RWPE2 (cell line): ENCODE measurements at places on chromosomes 2 and 18.

- no peak for DNase-seq
Measured at GRCh38 chr2:181715033-181715630, 34.8 kb upstream of the NEUROD1 start.

DNA sequence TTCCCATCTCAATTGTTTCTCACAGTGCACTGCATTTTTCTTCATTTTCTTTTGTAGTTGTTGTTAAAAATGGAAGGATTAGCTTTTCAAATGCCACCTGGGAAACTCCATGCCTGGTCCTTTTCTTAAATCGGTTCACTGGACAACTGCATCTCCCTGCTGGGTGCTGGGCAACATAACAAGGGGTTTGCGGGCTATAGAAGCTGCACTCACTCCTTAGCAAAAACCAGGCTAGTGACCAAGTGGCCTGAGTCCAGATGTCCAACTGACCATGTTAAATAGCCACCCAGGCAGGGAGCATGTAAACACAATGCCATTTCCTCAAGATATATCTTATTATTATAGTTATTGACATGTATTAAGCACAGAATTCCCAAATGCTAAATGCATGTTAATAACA is 264.9 kb downstream of the ICOS start:
- no peak for DNase-seq

DNA sequence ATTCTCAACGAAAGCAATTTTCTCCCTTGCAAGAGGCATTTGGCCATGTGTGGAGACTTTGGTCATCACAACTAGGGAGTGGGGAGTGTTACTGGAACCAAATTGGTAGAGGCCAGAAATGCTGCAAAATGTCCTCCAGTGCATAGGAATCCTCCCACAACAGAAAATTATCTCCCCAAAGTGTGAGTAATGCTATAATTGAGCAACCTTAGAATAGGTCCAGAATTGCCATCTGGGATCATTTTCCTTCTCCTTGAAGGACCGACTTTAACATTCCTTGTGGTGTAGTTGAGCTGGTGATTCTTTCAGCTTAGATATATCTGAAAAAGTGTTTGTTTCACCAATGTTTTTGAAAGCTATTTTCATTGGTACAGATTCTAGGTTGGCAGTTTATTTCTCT is 111.2 kb upstream of the SMIM21 start:
- DNase-seq: no peak

- no peak for DNase-seq
Measured at GRCh38 chr2:193523662-193524061, 1328.9 kb upstream of the TMEFF2 start.

DNA sequence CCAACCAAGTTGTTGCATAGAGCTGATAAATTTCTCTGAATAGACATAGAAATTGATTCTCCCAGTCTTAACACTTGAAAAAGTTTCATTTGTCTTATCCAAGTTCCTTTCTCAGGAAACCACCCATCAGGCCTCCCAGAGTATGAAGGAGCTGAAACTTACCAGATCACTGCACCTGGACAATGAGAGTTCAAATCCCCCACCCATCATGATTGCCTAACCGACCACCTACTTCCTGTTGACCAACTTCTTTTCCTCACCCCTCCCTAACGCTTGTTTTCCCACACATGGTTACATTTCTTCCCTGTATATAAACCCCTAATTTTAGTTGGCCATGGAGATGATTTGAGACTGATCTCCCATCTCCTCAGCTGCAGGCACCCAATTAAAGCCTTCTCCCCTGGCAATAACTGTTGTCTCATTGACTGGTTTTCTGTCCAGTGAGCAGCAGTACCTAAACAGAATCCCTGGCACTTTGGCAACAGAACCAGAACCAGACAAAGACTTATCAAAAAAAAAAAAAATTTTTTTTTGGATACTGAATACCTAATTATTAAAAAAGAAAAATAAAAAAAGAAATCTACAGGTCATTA is 103.0 kb downstream of the SPIRE1 start:
- no peak for DNase-seq

GRCh38 chr2:151691631-151692030 is 42.6 kb downstream of the NEB start:
- no peak for DNase-seq

DNA sequence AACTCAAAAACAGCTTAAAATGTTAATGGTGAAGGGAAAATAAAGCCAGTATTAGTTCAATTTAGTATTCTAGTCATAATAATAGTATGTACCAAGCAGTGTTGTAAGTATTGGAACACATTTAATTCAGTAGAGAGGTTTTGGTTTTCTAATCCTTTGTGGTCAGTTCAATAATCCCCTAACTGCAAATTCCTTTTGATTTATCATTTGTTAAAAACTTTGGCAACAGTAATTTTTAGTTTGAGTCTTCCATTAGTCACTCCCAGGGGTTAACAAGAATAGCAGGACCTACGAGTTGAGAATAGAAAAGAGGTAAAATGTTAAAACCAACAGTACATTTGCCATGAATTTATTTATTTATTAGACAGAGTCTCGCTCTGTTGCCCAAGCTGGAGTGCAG is 10.7 kb downstream of the MRPL44 start:
- DNase-seq: no peak

DNA sequence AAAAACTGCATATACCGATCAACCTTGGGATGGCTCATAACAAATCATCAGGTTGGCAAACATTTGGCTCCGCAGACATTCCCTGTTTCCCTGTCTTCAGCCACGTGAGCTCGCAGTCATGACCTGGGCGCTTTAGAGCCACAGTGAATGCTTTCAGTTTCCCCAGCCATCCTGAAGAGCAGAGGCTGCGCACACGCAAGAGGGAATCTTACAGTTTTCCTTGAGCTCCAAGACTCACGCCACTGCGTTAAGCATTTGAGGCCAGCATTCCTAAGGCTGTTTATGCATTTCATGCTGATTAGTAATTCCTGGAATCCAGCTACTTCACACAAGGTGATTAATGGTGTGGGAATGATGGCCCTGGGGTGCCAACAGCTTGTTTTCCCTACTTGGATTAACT is 95.1 kb downstream of the MTCL1 start:
- peak; percentile 79 for DNase-seq

DNA sequence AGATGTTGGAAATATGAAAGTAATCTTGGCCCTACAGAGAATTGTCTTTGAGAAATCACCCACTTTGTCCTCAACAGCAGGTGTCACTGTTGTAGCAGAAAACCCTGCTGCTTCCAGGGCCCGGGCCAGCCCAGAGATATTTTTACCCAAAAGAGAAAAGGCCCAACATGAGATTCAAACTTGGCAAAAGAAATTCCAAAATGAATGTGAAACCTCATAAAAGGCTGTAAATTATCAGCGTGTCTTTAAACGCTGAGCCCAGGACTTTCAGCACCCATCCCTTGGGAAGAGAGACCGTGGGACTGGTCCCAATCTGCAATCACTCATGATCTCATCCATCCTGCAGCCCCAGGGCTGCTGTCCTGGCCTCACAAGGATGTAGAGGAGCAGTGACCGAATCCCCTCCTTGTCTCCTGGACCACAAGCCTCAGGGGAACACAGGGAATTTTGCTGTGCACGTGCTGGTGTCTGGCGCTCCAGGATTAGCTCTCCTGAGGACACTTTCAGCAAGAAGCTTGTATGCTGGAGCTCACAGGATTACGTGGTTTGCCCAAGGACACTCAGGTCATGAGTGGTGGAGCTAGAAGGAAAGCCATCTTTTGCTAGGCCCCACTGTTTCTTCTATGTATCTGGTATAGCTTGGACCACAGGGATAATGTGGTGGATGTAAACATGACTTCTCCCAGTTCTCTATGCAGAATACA is 202.1 kb downstream of the RNF144A start:
- DNase-seq: no peak

DNA sequence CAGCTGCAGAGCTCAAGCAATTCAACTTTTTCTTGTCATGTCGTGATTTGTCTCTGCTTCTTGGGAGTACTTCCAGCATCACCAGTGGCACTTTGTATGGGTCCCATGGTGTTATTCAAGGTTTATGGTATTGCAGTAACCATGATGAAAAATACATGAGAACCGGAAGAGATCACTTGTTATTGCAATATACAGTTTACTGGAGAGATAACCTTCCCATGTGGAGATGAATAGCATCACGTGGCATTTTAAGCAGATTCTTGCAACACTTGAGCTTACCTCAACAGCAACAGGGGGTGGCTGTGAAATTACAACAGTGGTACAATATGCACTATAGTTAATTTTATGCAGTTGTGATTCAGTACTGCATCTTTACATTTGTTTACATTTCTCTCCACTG is 97.4 kb downstream of the APOB start:
- no peak for DNase-seq

DNA sequence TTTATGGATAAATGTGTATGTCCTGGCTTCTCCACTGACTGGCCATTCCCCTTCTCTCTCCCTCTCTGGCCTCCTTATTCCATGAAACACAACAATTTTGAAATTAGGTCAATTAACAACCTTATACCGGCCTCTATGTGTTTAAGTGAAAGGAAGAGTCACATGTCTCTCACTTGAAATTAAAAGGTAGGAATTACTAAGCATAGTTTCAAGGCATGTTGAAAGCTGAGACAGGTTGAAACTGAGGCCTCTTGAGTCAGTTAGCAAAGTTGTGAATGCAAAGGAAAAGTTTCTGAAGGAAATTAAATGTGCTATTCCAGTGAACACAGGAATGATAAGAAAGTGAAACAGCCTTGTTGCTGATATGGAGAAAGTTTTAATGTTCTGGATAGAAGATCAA is 69.7 kb downstream of the ADAM23 start:
- DNase-seq: no peak

GRCh38 chr2:12469141-12469561 is 247.6 kb upstream of the TRIB2 start:
- no peak for DNase-seq

- no peak for DNase-seq
Measured at GRCh38 chr2:70006447-70006784, 45.0 kb upstream of the ASPRV1 start.

- no peak for DNase-seq
Measured at GRCh38 chr2:226656367-226656766, 143.3 kb downstream of the IRS1 start.

- DNase-seq: no peak
Measured at GRCh38 chr18:58845928-58846724, 18.6 kb upstream of the ZNF532 start.

DNA sequence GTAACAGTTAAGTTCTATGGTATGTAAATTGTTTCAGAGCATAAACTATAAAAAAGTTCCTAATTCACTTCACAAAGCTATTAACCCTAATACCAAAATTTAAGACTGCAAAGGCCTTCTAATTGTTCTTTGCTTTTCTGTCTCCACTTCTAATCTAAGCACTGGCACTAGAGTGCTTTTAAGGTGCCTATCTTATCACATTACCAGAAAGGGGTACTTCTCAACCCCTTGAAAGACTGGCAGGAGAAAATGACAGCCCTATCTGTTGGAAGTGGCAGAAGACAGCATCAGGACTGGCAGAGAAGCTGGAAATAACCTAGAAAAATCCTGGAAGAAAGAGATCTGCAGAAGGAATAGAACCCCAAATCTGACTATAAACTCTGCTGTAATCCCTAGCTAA is 10.3 kb downstream of the CNRIP1 start:
- no peak for DNase-seq

DNA sequence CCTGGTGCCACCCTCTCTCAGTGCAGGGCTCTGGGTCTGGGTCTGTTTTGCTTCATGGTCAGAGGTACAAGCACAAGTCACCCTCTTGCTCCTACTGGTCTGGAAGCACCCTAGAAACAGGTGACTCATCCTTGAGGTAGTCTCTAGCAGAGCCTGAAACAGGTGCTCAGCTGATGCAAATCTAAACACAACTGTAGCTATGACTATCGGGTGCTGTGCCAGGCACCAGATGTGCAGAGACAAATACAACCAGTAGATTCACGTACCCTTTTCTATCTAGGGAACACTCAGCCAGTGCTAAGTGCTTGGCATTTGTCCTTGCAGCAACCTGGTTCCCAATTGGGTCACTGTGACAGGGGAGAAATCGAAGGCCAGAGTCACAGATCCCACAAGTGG is 140.9 kb upstream of the MYCN start:
- no peak for DNase-seq

GRCh38 chr2:238581126-238581525 is 154.4 kb downstream of the ASB1 start:
- DNase-seq: no peak

GRCh38 chr2:196983934-196984333 is 57.4 kb upstream of the PGAP1 start:
- no peak for DNase-seq

DNA sequence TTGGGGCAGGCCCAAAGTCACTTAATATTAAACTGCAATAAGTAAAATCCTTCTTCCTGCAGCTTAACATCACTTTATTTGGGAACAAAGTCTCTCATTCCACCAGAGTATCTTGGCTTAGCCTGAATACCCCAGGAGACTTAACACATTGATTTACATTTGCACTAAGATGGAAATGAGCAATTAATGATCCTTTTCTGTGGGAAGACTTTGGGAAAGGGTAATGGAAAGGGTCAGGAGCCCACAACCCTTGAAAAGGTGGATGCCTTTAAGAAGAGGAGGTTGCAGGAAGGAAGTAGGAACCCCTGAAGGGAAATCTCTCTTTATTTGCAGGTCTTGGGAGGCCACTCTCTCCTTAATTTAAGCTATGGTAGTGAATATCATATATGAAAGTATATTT is 28.0 kb upstream of the BARD1 start:
- DNase-seq: no peak

- no peak for DNase-seq
Measured at GRCh38 chr2:206086716-206087350, 859 bp upstream of the INO80D start.

DNA sequence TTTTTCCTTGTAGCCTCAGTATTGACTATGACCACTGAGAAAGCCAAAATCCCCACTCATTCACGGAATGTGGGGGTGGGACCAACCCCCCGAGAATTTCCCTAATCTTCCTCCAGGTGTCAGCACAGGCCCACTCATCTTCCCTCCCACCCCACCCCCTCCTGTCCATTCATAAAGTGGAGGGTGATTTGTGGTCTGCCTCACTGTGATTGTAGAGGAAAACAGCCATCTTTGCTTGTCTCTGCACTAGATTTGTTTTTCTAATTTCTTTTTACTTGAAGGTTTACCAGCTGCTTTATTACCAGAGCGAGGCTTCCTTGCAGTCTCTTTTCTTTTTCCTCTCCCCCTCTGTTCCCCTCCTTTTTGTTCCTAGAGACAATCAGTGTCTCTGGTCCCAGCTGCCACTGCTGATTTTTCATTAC is 171.8 kb downstream of the ICOS start:
- no peak for DNase-seq

GRCh38 chr2:231326404-231326803 is 69.1 kb upstream of the B3GNT7 start:
- DNase-seq: no peak

- no peak for DNase-seq
Measured at GRCh38 chr2:75361486-75361885, 162.2 kb upstream of the TACR1 start.

DNA sequence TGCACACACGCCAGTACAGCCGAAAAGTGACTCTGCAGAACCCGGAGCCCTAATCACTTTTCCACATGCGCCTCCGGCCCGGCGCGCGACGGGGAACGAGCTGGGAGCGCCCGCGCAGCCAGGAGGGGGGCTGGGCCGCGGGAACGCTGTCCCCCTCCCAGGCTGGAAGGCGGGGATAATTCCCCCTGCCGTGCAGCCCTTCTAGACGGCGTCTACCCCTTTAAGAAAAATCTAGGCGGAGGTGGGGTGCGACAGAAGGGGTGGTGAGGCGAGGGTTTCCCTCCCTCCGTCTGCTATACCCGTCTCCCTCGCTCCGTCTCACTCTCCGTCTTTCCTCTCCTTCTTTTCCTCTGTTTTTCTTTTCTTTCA is 2.4 kb downstream of the CYP26B1 start:
- no peak for DNase-seq

GRCh38 chr2:44668336-44668735 is 273.2 kb upstream of the SIX3 start:
- DNase-seq: no peak

GRCh38 chr2:142286618-142287017 is 155.8 kb upstream of the LRP1B start:
- DNase-seq: no peak

- peak; percentile 48 for DNase-seq
Measured at GRCh38 chr2:218880102-218880858, at the start of gene WNT10A. WNT10A (plus strand) TSS chr2:218880852; CDS start chr2:218880996, 144 bp downstream.
